Cerebellar cortex (tissue), 1 donor: ENCODE measurements at places on chromosomes 4 and X.

- DNase-seq = no peak
Observed at GRCh38 chrX:23610495-23610894, 56.8 kb upstream of the PRDX4 start.

GRCh38 chr4:119014658-119015057 lies 121.0 kb upstream of the MYOZ2 start:
- no peak for DNase-seq

DNA sequence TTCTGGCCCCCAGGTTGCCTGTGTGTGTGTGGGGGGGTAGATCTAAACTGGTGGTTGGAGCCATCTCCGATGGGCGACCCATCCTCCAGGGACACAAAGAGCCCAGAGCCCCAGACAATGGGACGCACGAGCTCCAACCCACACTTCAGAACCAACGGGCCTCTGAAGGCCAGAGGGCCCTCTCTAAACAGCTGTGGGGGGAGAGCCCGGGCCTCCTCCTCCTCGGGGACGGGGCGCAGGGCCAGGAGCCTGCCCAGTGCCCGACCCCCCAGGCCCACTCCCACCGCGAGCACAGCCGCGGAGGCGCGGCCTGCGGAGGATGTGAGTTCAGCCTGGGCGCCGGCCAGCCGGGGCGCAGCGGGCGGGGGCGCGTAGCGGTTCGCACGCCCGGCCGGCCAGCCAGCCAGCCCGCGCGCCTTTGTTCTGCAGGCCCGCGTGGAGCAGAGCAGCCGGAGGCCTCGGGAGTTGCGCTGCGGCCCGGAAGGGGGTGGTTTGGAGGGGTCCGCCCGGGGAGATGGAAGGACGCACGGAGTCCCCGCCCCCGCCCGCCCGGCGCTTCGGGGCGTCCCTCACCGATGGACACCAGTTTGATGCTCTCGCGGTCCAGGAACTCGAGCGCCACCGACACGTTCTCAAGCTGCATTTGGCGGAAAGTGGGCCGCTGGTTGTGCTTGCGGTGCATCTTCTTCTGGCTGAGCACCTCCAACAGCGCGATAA lies 4.0 kb downstream of the FLNA start:
- DNase-seq = no peak

DNA sequence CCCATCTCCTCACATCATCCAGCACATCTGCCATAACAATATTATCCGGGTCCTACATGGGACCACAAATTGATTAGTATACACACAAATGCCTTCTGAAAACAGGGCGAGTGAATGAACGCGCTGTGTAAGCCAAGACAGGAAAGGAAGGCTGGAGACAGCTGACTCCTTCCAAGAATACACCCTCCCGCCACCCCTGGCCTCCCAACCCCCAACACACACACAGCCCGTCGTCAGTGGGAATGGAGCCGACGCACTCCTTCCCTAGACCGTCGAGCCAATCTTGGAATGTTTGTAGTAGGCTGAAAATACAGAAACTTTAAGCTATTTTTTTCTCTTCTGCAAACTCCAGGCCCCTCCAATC lies 319 bp upstream of the MAGEH1 start:
- DNase-seq = no peak

DNA sequence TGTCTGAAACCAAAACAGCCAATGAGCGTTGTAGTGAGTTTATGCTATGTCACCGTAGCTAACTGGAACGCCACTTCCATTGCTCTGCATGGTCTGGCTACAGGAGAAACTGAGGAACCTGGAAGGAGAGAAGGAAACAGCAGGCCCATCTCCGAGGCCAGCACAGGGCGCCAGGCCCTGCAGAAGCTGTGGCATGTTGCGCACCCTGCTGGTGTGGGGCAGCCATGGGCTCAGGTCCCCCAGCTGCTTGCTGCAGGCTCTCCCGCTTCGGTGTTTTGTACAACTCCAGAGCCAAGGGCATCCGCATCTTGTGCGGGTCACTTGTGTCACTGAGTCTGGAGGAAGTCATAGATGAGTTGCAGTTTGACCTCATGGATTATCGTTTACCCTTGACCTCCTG lies 89.2 kb downstream of the AFAP1 start:
- no peak for DNase-seq

DNA sequence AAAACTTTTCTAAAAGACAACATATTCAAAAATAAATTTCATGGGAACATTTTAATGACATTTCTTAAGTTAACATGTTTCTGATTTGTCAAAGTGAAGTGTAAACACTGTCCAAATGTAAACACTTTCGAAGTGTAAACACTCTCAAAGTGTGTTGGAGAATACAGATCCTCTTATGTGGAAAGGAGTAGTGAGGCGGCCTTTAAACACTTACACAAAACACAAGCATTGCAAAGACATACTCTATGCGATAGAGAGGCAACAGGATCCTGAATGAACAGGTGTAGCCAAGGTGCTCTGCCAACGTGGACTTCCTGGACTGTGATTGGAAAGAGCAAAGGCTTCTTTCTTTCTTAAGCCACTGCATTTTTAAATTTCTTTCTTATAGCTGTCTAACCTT lies 62.7 kb upstream of the PGM2 start:
- no peak for DNase-seq

- no peak for DNase-seq
Observed at GRCh38 chrX:91039777-91040176, 394.9 kb upstream of the PABPC5 start.

DNA sequence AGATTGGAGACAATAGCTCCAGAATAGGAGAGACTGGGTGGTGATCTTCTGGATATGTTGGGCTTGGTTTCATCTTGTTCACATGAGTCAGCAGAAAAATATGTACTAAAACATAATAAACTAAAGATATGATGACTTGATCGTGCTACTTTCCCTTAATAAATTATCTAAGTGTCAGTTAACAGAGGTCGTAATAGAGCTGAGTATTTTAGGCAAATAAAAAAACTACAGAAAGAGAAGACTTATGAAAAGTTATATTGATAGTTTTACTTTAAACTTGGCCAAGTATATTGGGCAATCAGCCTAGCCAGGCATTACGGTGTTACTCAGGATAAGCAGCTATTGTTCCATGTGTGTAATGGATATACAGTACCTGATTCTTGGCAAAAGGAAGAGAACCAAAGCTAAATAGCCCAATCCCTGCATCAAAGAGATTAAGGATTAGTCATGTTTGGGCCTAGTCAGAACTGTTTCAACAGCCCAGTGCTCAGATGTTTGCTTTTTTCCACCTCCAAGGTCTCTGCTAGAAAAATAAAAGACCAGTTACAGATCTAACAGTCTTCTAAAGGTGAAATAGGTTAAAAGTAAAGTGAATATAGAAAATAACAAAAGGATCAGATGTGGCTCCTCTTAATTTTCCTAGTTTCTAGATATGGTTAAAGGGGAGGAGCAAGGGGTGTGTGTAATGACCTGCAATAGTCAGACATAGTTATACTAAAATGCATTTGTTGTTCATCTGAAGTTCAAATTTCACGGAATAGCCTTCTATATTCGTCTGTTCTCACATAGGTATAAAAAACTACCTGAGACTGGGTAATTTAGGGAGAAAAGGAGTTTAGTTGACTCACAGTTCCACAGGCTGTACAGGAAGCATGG lies 262.6 kb downstream of the ADGRL3 start:
- DNase-seq = no peak

DNA sequence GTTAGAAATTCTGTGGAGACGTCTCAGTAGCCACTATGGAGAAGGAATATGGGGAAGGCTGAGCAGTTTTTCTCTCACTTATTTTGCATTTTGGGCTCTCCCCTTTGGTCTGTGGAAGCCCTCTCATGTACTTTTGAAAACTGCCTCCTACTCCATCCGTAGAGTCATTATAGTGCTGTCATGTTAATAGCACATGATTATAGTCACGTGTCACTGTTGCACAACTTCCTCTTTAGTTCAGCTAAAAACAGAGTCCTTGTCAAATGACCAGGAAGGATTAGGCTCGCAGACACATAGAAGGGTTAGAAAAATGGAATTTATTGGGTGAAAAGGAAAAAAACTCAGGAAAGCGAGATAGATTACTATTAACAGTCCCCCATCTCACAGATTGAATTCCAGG lies 258.2 kb upstream of the CXorf51A start:
- no peak for DNase-seq

DNA sequence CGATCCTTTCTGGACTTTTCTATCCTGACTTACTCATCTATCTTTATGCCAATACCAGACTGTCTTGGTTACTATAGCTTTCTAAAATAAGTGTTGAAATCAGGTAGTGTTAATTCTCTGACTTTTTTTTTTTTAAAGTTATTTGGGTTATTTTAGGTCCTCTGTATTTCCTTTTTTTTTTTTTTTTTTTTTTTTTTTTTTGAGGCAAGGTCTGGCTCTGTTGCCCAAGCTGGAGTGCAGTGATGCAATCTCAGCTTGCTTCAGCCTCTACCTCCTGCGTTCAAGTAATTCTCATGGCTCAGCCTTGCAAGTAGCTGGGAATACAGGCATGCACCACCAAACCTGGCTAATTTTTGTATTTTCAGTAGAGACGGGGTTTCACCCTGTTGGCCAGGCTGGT lies 2.8 kb upstream of the NELFA start:
- DNase-seq = no peak

- peak; percentile 94 for DNase-seq
Observed at GRCh38 chr4:3283916-3284315, 8.9 kb upstream of the RGS12 start.

- DNase-seq = no peak
Observed at GRCh38 chrX:69664693-69665092, 48.8 kb downstream of the EDA start.

DNA sequence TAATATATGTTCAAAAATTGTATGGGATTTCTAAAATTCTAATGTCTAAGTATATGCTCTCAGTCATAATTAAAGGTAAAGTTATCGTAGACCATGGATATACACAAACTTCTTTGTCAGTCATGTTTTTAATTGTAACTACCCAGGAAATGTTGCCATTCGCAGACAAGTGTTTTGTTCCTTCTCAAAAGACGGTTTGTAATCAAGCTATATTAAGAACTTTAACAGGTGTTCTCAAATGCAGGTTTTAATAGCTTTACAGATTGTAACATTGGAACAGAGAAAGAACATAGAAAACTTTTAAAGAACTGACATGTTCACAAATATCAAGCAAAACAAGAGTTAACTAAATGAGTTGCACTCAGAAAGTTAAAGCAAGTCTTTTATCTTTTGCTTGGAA lies 58.9 kb downstream of the KDM5C start:
- no peak for DNase-seq

DNA sequence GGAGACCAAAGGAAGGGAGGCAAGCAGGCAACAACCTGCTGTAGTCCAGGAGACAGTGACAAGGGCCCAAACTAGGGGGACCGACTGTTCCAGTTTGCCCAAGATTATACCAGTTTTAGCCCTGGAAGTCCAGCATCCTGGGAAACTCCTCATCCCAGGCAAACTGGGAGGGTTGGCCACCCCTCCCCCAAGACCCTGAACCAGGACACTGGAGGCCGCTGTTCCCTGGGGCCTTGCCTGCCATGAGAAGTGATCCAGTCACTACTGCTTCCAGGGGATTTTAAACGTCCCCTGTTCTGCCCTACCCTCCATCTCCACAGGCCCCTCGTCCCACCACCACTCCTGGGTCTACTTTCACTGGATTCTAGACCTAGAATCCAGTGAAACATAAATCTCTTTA lies 4.3 kb upstream of the DGAT2L6 start:
- no peak for DNase-seq
